Mucosa of descending colon (tissue), 3 donors: ENCODE measurements at places on chromosomes 6 and 20. TPM values are rescaled to one million over a fixed set of nuclear protein-coding genes. Genes with fewer than 3 reads are reported as not detected.
A peak's percentile ranks its signal among the peaks of the same experiment; 100 is the strongest.

DNA sequence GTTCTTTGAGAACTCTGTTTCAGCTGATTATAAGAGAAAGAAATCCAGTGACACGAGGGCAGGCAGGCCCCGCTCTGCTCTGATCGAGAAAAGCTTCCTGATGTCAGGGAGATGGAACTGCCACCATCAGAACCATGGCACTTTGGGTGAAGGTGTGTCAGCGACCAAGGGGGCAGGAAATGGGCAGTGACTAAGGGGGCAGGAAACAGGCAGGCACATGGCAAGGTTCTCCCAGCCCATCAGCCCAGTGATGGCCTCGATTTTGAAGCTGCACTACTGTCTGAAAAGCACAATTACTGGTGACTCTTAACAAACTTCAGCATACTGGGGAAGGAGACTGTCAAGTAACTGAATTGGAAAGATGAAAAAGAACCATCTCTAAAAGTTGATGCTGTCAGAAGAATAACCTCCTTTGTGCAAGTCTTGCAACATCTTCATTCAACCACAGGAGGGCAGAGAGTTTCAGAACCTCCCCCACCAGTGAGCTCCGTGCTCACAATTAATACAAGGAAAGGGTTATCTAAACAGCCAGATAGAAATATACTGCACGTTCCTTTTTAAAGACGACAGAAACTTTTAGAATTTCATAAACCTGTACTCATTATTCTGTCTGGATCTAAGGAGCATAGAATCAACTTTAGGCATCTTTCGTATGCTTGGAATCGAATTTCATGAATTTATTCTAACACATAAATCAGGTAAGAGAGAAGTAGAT is 39.1 kb downstream of the TMX4 start:
- DNase-seq = no peak

The BFSP1 gene
- 0.70 TPM for total RNA-seq

The XKR7 gene
- total RNA-seq = 0.13 TPM

DNA sequence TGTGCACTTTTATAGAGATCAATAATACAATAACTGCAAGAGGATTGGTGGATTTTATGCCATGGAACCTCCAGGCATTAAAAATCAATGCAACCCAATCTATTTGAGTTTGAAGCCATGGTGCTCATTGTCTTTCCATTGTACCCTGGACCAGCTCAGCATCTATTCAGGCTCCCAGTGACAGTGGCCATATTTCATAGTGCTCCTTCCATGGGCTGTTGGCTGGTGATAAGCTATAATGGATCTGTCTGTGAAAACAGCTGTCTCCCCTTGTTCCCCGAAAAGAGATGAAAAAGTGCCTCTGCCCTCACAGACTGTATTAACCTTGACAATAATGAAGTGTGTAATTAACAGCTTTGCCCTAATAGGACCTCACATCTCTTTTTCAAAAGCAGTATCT is 74.3 kb downstream of the LAMP5 start:
- DNase-seq = no peak

DNA sequence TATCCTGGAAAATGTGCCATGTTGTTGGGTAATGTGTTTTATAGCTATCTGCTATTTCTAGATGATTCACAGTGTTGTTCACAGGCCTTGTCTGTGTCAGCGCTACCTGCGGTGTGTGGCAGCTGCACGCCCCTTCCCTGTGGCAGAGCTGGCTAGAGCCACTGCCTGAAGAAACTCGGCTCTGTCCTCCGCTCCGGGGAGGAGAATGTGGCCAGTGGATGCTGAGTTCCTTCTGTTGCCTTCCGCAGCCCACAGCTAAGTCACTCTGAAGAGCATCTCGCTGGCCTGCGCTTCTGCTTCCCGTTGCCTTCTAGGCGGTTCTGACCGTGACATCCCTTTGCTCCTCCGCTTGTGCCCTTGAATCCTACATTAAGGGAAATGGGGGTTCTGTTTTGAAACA is 135.1 kb downstream of the PLG start:
- no peak for DNase-seq

GRCh38 chr6:16067568-16067967 is 61.3 kb upstream of the MYLIP start:
- DNase-seq = no peak

GRCh38 chr6:42158011-42158410 is 15.2 kb upstream of the GUCA1A start:
- DNase-seq = no peak

The IPCEF1 gene
- 2.3 TPM for total RNA-seq

The MAP1LC3A gene
- total RNA-seq = 30.6 TPM

DNA sequence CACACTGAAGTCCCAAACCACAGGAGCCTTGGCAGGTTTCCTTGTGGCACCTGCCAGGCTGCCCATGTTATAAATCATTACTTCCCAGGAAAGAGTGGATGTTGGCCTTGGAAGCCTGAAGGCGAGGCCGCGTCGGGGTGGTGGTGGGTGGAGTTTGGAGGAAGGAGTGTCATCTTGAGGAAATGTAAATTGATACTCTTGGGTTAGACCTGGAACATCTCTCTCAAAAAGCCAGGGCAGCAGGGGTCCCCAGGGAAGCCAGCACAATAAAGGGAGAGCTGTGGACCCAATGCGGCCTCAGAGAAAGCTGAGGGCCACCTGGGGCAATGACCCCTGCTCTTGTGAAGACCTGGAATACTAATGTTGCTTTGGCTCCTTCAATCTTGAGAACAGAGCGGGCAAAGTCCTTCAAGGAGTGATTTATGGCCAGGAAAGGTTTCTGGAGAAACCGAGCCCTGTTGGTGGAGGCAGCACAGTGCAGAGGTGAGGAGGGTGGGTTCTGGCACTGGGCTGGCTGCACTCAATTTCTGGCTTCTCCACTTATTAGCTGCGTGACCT is 26.3 kb upstream of the TRAF3IP2 start:
- peak; percentile 85 for DNase-seq

The FNDC1 gene
- 0.89 TPM for total RNA-seq

DNA sequence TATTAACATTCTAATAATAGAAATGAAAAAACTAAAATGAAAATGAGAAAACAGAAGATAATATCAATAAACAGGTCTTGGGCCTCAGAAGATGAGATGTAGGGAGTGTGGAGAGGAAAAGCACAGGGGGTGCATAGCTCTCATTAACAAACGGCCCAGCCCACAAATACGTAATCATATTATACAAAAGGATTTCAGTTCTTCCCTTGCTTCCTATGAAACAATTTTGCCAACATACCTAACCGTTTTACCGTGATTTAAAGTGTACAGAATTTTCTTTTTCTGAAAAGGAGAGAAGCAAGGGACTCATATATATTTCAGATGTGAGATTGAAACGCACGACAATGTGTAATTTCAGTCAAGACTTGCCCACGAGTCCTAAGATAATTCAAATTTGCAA is 136.0 kb downstream of the HFE start:
- no peak for DNase-seq

DNA sequence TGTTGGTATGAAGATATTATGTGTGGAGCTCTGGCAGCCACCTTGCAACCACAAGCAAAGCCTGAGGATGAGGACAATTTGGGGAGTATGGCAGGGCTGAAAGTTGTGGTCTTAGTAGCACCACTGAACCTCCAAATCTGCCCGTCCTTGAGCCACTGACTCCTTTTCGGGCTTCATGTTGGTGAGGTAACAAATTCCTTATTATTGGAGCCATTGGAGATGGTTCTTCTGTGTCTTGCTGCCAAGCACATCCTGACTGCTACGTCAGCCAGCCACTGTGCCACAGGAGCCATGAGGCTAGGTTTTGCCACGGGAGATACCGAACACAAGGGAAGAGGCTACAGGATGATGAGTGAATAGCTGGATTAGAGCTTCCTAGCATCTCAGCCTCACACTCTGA is 201.6 kb downstream of the BMP7 start:
- no peak for DNase-seq

DNA sequence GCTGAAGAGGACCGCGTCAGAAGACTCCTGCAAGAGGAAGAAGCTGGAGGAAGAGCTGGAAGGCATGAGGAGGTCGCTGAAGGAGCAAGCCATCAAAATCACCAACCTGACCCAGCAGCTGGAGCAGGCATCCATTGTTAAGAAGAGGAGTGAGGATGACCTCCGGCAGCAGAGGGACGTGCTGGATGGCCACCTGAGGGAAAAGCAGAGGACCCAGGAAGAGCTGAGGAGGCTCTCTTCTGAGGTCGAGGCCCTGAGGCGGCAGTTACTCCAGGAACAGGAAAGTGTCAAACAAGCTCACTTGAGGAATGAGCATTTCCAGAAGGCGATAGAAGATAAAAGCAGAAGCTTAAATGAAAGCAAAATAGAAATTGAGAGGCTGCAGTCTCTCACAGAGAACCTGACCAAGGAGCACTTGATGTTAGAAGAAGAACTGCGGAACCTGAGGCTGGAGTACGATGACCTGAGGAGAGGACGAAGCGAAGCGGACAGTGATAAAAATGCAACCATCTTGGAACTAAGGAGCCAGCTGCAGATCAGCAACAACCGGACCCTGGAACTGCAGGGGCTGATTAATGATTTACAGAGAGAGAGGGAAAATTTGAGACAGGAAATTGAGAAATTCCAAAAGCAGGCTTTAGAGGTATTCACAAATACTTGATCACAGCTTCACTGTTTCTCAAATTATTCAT is 8.9 kb upstream of the SNRNP48 start:
- DNase-seq = no peak

GRCh38 chr6:22189946-22190345 is 106.9 kb downstream of the PRL start:
- DNase-seq = no peak

- no peak for DNase-seq
These were observed 50.6 kb upstream of the GGTLC1 start for GRCh38 chr20:24039196-24039595.

The HAO1 gene
- not detected for total RNA-seq
